ENCODE measurements at places on chromosomes 4 and X. TPM values are rescaled to one million over a fixed set of nuclear protein-coding genes. Genes with fewer than 3 reads are reported as not detected.
A peak's percentile ranks its signal among the peaks of the same experiment; 100 is the strongest.

The FAM47A gene
- not detected for polyA plus RNA-seq

DNA sequence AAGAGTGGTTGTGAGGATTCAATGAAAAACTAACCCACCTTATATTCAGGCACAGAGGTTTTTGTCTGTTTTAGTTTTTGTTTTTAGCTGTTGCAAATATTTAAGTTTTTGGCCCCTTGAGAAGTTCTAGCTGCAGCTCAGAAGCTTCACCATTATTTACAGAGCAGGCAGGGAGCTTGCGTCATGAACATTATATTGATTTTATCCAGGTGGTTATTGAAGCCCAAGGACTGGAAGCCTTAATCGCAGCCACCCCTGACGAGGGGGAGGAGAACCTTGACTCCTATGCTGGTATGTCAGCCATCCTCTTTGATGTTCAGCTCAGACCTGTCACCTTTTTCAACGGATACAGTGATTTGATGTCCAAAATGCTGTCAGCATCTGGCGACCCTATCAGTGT is 38.1 kb downstream of the MTTP start:
- DNase-seq: no peak

DNA sequence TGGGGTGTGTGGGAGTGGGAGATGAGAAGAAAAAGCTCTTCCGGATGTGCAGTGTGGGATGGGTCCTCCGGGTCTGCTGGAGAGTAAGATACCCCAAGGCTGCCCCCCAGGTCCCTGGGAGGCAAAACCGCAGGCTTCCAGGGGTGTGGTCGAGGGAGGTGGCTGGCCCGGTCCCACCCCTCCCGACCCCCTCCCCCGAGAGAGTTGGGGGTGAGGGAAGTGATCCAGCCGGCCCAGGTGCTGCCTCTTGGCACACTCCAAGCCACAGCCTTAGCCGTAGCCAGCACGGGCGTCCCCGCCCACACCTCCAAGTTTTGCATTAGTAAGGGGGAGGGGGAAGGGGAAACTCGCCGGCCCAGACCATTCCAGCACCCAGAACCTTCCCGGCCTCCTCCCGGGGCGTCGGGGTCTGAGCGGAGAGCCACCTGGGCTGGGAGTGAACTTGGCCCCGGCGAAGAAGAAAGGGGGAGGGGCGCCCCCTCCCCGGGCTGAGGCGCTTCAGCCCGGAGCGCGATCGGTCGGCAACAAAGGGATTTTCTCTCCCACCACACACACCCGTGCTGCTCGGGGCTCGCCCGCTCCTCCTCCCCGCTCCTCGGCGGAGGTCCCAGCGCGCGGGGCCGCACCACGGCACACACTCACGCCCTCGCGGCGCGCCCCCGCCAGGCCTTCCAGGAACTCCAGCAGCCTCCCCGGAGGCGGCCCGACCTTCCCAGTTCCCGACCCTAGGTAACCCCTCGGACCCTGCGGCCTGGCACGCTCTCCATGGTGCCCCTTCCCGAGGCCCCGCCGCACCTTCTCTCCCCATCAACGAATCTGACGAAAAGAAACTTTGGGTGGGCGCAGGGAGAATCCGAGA is 14.4 kb downstream of the BCOR start:
- DNase-seq: peak; percentile 79

GRCh38 chr4:121599049-121599448 is 97.7 kb downstream of the ANXA5 start:
- no peak for DNase-seq

The ABLIM2 gene
- 9.5 TPM for polyA plus RNA-seq
